ENCODE measurements at places on chromosomes 4 and X.

GRCh38 chr4:123352240-123352945 lies 44.2 kb upstream of the SPRY1 start:
- no peak for DNase-seq

DNA sequence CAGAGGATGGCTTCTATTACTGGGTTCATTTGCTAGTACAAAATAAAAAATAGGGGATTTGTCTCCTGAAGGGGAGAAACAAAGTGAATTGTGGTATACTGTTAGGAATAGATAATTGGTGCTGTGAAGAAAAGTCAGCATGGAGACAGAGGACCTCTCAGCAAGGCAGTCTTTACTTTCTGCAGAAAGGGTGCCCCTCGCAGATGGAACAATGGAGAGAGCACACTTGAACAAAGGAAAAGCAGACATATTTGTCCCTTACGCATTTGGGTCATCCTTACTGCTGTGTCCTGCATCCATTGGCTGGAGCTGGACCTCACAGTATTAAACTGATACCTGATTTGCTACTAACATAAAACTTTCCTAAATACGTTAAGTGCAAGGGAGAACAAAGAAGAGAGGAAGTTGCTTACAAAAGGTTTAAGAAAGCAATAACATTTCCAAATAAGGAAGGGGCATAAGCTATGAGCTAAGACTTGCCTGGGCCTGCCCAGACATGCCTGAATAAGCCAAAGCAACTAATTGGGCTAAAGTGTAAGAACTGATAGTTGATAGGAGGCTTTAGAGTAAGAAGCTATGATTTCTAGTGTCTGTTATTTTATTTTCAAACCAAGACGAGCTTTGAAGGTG lies 83.8 kb downstream of the CCKAR start:
- DNase-seq: no peak

GRCh38 chr4:99383833-99384392 lies 31.4 kb upstream of the ADH1C start:
- no peak for DNase-seq

- no peak for DNase-seq
Measured at GRCh38 chr4:186792728-186793366, 69.2 kb upstream of the FAT1 start.

- DNase-seq: no peak
Measured at GRCh38 chr4:338759-339097, 1.1 kb downstream of the ZNF141 start.

DNA sequence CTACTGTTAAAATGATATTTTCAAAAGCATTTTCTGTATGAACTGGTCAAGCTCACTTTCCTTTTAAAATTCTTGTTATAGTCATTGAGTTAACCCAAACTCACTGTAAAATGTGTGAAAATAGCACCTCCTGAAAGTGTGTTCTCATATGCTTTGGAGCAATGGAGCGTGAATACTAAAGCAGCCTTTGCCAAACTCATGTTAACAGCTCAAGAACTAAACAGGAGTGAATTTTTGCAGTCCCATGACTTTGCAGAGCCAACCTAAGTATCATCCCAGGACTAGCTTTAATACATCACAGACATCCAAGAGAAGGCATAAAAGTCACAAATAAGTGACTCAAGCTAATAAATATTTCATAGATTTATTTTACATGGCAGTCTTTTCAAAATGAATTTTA lies 2.3 kb downstream of the AMMECR1 start:
- no peak for DNase-seq

Data from epithelial cell of proximal tubule (primary cell).